ENCODE measurements at places on chromosomes 1 and 21.
A peak's percentile ranks its signal among the peaks of the same experiment; 100 is the strongest.

DNA sequence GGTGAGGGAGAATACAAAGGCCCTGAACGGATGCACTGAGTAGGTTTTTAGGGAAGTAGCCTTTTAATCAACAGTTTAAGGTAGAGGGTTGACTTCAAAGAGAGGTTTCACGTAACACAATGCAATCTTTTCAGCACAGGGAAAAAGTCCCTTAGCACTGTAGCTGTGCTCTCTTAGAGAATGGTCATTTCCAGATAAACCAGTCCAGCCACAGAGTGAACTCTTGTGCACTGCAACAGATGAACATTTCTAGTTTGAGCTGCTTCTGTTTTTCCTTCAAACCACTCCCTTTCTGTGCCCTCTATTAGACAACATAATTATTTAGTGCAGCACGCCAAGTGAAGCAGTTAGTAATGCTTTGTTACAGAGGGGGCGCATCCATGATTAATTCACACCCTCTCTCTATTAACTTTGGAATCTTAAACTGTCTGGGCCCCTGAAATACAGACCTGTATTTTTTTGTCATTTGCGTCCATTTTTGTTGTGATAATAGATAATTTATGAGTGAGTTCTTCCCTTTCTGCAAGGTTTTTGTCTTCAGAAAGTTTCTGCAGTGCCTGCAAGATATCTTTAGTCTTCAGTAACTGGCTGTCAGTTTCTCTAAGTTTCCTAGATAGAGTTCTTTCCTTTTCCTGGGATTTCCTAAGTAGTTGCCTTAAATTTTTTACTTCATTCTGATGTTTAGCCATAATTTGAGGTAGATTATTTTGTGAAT lies 22.9 kb downstream of the LCA5L start:
- ATAC-seq: no peak

DNA sequence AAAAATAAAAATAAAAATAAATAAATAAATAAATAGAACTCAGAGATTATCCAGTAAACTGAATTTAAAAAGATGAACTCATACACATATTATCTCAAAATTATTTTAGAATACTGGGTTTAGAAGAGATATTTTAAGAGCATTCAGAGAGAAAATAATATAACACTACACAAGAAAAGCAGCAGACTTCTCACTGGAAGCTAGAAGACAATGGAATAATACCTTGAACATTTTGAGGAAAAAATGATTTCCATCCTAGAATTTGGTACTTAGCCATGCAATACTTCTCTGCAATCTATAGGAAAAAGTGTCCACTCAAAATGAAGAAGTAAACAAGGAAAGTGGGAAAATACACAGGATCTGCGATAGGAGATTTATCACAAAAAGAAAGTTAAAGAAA lies 24.2 kb downstream of the TRMT1L start:
- no peak for ATAC-seq

DNA sequence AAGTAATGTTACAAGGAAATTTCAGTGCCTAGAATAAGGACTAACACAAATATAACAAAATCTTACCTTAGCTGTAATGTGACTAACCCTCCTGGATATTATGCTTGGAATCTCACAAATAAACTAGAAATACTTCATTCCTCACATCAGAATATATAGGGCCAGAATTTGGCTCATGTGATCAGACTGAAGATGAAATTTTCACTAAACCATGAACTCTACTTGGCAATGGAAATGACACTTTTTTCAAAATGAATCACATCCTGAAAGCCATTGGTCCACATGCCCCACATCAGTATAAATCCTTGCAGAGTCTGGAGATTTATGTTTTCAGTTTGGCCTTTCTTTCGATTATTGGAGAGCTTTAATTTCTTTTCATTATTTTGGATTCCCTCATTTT lies 227.8 kb downstream of the NRIP1 start:
- no peak for ATAC-seq

DNA sequence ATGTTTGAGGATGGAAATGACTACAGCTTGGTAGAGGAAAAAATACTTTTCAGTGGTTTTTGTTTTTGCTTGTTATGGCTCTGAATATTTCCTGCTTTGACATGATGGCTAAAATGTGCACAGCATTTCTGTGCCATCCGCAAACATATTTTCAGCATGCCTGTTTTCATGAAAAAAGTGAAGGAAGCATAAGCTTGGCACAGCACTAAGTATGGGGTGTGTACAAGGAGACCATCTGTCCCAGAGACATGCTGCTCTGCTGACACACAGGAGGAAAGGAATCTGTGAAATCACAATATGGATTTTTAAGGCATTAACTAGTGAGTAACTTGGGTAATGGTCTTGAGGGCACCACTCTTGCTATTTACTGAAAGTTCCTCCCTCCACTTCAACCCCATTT lies 595.5 kb downstream of the RWDD3 start:
- no peak for ATAC-seq

GRCh38 chr1:147099192-147099591 lies 73.1 kb downstream of the PRKAB2 start:
- no peak for ATAC-seq

GRCh38 chr1:198253668-198254067 lies 96.9 kb downstream of the NEK7 start:
- peak; percentile 95 for ATAC-seq

GRCh38 chr1:19338323-19338762 lies 26.2 kb downstream of the SLC66A1 start:
- ATAC-seq: no peak

DNA sequence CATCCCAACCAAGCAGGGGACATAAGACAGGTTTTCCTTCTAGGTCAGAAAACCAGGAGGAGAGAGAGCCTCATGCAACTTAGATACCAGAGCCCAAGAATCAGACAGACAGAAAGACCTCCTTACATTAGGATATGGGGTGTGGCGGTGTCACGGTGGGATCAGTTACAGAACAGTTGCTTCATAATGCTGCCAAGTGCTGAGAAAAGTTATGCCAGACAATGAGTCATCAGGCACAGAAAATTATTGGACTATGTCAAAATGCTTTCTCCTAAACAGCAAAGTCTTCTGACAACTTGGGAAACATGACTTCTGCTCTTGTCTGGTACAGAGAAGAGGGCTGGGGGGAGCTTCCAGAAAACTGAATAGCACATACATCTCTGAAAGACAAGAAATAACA lies 1120.2 kb upstream of the TMPRSS15 start:
- ATAC-seq: no peak

DNA sequence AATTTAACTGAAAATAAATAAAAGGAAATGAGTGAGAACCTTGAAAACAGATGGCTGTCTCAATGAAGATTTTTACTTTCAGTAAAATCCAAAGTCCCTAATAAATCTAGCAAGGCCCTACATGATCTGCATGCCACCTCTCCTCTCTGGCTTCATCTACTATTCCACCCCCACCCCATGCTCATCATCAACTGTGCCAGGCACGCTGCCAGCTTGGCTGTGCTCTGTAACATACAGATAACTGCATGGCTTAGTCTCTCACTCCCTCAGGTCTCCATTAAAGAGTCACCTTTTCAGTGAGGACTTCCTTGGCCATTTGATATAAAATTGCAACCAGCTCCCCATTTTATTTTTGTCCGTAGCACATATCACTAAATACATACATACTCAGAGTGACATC lies 26.7 kb downstream of the RGSL1 start:
- ATAC-seq: no peak

- ATAC-seq: no peak
These were observed 29.6 kb downstream of the CHIA start for GRCh38 chr1:111320066-111320879.

DNA sequence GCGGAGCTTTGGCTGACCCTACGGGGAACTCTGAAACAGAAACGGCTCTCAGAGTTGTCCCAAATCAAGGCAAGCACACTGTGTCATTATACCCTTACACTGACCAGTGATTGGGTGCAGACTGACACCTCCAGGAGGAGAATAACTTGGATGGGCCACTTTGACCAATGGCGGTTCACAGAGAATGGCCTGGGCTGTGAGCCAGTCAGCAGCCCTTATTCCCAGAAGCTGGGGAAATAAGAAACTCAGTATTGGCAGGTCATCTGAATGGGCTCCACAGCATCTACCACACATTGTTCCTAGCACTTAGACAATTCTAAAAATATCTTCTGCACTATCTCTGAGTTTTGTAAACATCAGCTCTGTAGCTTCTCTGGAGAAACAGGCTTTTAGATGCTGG lies 265.2 kb downstream of the ADGRL2 start:
- no peak for ATAC-seq

DNA sequence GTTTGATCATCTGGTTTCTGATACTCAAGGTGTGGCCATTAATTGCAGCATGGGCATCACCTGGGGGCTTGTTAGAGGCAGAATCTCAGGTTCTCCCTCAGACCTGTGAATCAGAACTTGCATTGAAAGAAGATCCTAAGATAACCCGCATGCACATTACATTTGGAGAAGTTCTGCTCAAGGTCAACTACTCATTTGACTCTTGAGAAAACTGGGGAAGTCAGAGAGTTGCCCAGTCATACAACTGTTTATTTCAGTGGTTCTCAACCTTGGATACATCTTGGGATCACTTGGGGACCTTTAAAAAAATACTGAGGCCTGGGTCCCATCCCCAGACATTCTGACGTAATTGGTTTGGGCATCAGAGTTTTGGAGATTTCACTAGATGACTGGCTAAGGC lies 30.5 kb downstream of the CAMTA1 start:
- ATAC-seq: peak; percentile 24

DNA sequence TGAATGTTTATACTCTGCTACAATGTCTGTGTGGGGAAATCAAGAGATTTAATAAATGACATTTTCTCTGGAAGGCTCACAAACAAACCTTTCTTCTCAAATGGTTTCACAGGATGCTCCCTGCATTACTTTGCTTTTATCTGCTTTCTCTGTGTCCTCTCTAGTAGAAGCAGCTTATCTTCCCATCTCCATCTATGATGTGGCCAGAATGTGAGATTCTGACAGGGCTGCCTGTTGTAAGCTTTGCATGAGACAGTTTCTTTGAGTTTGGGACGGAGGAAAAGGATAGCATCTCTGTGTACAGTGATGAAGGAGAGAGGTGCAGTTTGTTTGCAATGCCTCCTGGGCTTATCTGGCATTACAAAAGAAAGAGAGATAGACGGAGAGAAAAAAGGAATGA lies 24.6 kb downstream of the PRMT6 start:
- ATAC-seq: no peak

GRCh38 chr1:30735124-30735523 lies 11.7 kb upstream of the MATN1 start:
- no peak for ATAC-seq

GRCh38 chr21:33939226-33939625 lies 23.6 kb upstream of the ATP5PO start:
- no peak for ATAC-seq

GRCh38 chr1:99992760-99993467 lies 23.1 kb downstream of the SLC35A3 start:
- ATAC-seq: no peak

GRCh38 chr1:233406339-233406960 lies 78.9 kb downstream of the MAP3K21 start:
- no peak for ATAC-seq

DNA sequence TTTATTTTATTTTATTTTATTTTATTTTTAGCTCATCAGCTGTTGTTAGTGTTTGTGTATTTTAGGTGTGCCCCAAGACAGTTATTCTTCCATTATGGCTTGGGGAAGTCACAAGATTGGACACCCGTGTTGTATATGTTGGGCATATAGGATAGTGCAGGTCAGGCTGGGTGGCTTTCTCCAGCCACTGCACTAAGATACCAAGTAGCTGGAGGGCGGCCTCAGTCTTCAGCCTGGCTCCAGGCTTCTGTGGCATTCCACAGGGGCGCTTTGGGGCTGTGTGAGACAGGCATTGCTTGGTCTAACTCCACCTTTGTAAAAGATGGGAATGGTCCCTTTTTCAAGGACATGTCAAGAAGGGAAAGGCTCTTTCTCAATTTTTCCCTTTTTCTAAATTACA lies 16.5 kb downstream of the RRP1B start:
- no peak for ATAC-seq

GRCh38 chr21:25573409-25574206 lies 33.7 kb downstream of the MRPL39 start:
- ATAC-seq: peak; percentile 71

GRCh38 chr1:205922314-205922713 lies 20.9 kb downstream of the SLC26A9 start:
- ATAC-seq: no peak

- no peak for ATAC-seq
These were observed 79.0 kb downstream of the PCP4 start for GRCh38 chr21:39946199-39946598.

- peak; percentile 88 for ATAC-seq
These were observed 2.8 kb upstream of the NUP210L start for GRCh38 chr1:154157520-154158306.

DNA sequence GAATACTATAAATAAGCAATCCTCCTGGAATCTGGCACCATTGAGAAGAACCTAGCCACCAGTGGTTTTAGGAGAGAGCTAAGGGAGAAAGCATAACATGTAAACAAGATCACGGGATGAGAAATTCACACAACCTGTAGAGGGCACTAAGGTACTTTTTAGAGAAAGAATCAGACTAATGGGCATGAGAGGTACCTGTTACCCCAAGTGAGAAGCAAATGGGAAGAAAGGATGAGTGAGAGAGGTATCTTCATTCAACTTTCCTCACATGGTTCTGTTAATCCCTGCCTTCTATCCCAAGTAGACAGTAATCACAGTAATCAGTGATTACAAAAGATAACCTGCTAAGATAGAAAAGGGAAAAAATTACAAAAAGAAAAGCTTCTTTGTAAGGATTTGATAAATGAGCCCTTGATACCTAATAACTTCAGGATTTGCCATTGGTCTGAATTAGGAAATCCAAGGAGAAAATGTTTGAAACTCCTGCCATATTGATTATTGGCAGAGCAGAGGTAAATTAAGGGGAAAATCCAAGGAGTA lies 251.1 kb upstream of the ADGRL2 start:
- no peak for ATAC-seq

DNA sequence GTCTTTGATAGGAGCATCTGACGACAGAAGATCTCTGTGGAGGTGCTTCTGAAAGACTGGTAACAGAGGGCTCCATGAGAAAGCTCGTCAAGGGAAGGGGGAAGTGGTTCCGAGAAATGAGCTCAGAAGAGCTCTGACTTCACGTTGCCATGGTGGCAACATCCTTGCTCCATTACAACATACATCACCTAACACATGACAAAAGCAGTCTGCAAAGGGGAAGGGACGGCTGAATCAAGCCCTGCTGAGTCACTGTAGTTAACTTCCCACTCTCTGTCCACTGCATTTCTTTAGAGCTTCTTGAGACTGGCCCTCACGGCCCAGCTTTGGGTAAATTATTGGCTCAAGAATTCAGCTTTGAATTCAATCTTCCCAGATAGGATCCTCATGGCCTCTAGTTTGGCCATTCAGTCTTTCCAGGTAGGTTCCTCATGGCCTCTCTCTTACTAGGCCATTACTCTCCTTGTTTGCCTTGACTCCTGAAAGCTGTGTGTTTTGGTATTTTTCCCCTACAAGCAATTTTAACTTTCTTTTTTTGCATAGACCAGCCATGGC lies 88.0 kb upstream of the ZNF648 start:
- no peak for ATAC-seq

Measured in stimulated activated memory B cell treated with anti-CD40 and anti-IgM and Interleukin-4, amounts not matched to agents 10 μg/mL and 1 μg/mL and 100 μg/mL, for 72 hours (primary cell).